ENCODE measurements at places on chromosomes 5 and 9.

DNA sequence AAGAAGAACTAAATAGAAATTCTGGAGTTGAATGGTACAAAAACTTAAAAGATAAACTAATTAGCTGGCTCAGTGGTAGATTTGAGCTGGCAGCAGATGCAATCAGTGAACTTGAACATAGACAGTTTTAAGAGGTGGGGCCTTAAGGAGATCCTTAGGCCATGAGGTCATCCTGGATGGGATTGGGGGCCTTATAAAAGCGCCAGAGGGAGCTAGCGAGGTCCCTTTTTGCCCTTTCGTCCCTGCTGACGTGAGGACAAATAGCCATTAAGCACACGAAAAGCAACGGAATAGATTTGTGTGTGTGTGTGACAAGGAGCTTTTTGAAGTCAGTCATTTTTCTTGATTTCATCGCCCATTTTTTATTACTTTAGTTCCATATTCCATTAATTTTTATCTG, 83.3 kb downstream of the ZNF354C start:
- no peak for DNase-seq

- no peak for DNase-seq
Measured at GRCh38 chr9:106420511-106420944, 442.4 kb upstream of the ZNF462 start.

GRCh38 chr5:72510610-72511181, 3.5 kb upstream of the ZNF366 start:
- DNase-seq: no peak

DNA sequence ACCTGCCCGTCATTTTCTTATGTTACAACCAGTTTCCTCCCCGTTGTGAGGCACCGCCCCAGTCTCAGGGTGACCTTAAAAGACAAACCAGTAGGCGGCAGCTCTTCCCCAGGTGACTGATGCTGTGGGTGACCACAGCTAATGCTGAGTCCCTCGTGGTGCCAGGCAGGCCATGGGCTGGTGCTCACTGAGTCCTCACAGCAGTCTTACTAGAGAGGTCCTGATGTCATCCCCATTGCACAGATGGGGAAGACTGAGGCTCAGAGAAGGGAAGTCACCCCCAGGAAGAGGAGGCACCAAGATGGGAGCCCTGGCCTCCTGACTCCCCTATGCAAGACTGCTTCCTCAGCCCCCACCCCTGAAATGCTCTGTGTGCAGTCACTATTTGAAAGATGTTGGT, 978 bp downstream of the CFAP157 start:
- no peak for DNase-seq

GRCh38 chr5:149268928-149269557, 2.6 kb upstream of the AFAP1L1 start:
- DNase-seq: peak; percentile 42

DNA sequence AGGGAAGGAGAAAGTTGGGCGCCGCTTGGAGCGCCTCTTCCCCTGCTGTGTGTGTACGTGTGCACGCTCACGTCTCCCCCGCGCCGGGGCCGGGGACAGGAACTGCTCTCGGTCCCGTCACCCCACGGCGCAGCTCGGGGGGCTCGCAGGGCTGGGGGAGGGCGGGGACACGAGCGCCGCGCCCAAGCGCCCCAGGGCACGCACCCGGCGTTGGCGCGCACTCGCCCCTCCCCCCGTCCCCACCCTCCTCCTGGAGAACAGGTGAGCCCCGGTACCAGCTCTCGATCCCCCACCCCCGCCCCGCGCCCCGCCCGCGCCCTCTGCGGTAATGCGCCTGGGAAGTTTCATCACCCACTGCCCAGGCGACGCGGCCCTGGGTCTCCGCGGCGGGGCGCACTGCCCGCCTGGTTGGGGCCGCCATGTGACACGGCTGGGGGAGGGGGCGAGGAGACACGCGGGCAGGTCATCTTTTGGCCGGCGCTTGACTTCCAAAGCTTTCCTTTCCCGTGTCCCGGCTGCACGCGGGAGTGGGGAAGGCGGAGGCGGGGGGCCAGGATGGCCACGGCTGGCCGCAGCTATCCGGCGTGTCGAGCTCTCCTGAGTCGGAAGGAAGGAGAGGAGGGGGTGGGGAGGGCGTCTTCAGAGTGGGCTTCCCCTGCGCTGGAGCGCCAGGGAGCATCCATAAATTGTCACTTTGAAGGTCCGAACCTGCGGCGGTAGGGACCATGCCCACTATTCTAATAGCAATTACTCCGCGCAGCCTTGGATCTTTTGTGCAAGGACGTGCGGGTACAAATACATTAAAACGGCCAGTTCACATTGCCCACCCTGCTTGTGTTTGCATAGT, 1.5 kb upstream of the STC2 start:
- DNase-seq: no peak

- DNase-seq: no peak
Measured at GRCh38 chr5:142063878-142064331, 44.7 kb upstream of the NDFIP1 start.

DNA sequence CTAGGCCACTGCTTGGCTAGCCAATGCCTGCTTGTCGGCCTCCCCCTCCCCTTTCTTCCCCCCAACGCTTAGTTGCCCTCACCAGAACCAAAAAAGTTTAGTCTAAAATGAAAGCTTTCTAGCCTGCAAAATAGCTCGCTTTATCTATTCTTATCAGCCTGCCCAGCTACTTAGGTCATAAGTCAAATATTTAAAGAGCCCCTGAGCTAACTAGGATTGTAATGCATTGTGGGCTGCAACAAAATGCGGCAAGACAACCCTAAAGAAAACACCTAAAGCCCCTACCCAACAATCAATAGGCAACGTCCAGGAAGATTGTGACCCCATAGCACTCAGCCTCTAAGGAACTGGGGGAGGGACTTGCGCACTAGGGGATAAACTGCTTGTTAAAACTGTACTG, 38.6 kb upstream of the PCSK5 start:
- DNase-seq: no peak

DNA sequence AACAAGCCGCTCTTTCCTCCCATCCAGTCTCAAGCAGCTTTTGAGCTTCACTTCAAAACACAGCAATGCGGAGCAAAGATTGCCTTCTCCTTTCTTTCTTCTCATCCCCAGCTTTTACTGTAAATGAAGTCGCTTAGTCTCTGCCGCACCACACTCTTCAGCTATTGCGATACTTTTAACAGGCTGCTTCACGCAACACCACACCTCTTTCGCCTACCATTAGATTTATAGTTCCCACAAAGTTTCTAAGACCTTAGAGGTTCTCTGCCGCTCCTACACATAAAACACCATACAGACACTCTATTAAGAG, 711 bp downstream of the PGGT1B start:
- DNase-seq: no peak

DNA sequence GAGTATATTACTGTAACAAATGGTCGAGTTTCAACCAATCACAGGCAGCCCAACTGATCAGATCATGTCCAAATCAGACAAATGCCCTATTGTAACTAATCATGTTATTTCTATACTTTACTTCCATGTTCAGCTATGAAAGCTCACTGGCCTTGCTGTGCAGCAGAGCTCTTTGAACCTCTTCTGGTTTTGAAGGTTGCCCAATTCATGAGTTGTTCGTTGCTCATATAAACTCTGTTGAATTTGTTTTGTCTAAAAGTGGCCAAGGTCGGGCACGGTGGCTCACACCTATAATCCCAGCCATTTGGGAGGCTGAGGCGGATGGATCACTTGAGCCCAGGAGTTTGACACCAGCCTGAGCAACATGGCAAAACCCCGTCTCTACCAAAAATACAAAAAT, 21.6 kb downstream of the PDE6A start:
- no peak for DNase-seq
